ENCODE measurements at places on chromosomes 7 and 10.

DNA sequence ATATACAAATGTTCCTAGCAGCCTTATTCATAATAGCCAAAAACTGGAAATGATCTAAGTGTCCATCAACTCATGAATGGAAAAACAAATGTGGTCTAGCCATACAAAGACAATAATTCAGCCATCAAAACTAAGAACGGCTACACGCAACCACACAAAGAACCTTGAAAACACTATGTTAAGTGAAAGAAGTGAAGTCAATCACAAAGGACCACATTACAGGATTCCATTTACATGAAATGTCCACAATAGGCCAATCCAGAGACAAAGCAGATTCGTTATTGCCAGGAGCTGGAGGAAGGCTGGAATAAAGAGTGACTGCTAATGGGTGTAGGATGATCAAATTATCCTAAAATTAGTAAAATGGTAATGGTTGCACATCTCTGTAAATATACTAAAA lies 21.1 kb downstream of the MKRN1 start:
- no peak for DNase-seq

GRCh38 chr10:123796736-123797135 lies 94.9 kb downstream of the CPXM2 start:
- no peak for DNase-seq

- no peak for DNase-seq
Observed at GRCh38 chr10:8079126-8079525, 24.6 kb downstream of the GATA3 start.

DNA sequence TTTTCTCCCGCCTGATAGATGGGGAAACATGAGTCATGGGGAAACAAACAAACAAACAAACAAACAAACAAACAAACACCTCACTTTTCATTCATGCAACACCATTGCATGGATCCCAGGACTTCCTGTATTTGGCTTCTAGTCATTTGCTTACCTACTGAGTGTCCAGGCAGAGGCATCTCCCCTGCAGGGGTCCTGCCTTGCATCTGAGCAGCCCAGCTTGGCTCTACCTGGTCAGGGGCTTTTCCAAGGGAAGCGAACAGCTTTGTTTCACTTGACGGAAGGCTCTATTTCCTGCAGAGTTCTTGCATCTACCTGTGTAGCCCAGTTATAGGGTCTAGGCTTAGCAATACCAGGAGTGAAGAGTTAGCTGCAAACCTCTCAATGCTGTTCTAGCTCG lies 374.2 kb downstream of the GATA3 start:
- no peak for DNase-seq

GRCh38 chr7:35728412-35729060 lies 33.6 kb upstream of the HERPUD2 start:
- no peak for DNase-seq

GRCh38 chr7:151968357-151968756 lies 12.1 kb downstream of the GALNTL5 start:
- no peak for DNase-seq

GRCh38 chr10:16828114-16828568 lies 10.9 kb upstream of the RSU1 start:
- DNase-seq, result no peak

GRCh38 chr7:99398891-99399445 lies 9.4 kb downstream of the PDAP1 start:
- DNase-seq, result no peak

All from D721Med (cell line).